Stimulated activated CD8-positive, alpha-beta memory T cell treated with anti-CD3 and anti-CD28 coated beads, Interleukin-2, amount 100 ng/mL, for 48 hours (primary cell): ENCODE measurements at places on chromosomes 3 and 15.

DNA sequence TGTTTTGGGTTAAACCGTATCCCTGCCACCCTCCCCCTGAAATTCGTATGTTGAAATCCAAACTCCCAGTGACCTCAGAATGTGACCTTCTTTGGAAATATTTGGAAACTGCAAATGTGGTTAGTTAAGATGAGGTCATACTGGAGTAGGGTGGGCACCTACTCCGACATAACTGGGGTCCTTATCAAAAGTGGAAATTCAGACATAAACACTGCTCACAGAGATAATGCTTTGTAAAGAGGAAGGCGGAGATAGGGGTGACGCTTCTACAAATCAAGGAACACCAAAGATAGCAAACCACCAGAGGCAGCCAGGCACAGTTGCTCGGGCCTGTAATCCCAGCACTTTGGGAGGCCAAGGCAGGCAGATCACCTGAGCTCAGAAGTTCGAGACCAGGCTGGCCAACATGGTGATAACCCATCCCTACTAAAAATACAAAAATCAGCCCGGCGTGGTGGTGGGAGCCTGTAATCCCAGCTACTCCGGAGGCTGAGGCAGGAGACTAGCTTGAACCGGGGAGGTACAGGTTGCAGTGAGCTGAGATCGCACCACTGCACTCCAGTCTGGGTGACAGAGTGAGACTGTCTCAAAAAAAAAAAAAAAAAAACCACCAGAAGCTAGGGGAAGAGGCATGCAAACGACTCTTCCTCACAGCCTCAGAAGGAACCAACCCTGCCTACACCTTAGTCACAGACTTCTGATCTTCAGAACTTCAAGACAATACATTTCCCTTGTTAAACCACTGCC, 51.1 kb upstream of the CHD2 start:
- no peak for DNase-seq

- DNase-seq = no peak
Measured at GRCh38 chr3:150094150-150094933, 123.6 kb upstream of the PFN2 start.

GRCh38 chr3:171269542-171269941, 190.7 kb downstream of the TNIK start:
- no peak for DNase-seq

GRCh38 chr3:154972951-154973350, 107.2 kb upstream of the MME start:
- DNase-seq = no peak

DNA sequence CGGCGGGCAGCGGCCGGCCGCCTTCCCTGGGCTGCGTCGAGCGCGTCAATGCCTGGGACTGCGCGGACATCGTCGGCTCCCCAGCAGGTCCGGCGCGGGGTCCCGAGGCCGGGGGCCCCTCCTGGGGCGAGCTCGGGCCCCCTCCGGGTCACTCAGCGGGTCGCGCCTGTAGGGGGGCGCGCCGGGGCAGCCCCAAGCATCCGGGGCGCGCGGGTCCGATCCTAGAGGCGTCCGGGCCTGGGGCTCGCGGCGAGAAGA, 725 bp downstream of the TLE3 start:
- no peak for DNase-seq

DNA sequence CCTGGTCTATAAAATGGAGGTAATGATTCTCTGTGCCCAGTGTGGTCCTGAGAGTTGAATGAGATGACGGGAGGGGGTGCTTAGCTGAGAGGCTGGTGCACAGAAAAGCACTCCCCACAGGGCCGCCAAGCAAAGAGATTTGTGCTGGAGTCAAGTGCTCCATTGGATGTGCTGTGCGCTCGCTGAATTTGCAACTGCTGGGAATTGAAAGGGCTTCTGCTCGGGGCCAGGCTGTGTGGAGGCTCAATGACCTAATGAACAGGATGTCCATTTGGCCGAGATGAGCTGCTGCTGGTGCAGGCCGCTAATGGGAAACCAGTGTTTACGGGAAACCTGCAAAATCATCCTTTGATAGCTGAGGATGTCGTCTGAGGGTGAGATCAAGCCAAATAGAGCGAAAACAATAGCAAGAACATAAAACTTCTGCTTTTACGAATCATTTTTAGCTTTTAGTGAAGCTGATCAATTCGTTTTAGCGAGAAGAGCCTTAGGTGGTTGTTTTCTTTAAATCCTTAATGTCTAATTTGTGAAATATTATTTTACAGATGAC, 211.7 kb downstream of the GABRG3 start:
- DNase-seq = no peak

- DNase-seq = no peak
Measured at GRCh38 chr15:80996247-80996646, 4.5 kb upstream of the TLNRD1 start.

GRCh38 chr3:14141144-14141543, 16.3 kb downstream of the TMEM43 start:
- DNase-seq = no peak

DNA sequence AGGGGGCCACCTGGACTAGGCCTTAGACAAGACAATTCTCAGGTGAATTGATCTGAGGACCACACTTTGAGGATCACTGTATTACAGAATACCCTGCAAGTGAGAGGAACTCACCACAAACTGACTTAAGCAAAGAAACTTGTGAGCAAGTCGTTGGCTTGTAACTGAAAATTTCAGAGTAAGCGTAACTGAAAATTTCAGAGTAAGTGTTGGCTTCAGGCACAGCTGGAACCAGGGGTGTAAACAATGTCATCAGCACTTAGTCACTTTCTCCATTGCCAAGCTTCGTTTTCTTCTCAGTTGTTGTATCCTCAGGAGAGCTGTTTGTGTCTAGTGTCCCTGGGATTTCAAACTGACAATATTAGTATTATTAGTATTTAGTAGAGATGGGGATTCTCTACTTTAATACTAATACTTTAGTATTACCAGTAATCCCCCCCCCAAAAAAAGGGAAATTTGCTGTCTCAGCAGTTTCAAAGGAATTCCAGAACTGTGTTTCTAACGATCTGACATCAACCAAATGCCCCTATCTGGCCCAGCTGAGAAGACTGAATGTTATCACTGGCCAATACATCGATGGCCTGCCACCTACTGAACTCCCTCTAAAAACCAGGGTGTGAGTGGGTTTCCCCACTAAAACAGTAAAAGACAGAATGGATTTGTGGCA, 474.4 kb downstream of the NTRK3 start:
- no peak for DNase-seq

DNA sequence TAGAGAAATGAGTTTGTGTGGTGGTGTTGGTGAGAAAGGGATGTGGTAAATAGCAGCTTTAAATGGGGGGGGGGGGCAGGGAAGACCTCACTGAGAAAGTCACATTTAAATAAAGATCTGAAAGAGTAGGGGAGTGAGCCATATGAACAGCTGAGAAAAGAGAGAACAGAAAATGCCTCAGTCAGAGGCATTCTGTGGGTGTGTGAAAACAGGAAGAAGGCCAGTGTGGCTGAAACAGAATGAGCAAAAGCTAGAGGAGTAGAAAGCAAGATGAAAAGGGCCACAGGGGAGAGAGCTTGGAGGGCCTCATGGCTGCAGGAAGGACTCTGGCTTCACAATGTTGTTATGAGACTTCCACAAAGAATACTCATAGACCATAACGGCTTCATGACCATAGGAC, 783.3 kb downstream of the ZPLD1 start:
- no peak for DNase-seq

DNA sequence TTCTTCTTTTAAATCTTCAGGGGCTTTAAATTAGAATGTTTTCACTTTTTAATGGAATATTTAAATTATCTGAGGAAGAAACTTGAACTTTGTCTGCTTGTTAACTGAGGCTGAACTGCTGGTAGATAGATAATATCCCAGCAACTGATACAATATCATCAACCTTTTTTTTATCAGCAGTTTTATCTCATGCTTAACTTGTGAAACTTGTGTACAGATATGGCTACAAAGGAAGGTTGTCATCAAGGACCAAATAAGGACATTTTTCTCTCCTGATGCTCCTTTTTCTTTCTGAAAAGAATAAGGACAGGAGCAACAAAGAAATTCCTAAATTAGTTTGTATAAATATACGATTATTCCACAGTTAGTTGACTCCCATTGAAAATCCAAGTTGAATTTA, 66.4 kb upstream of the KBTBD8 start:
- DNase-seq = no peak

- DNase-seq = no peak
Measured at GRCh38 chr3:139830817-139831216, 104.2 kb upstream of the CLSTN2 start.
